Iris pigment epithelial cell (primary cell): ENCODE measurements at places on chromosomes 4 and X.

DNA sequence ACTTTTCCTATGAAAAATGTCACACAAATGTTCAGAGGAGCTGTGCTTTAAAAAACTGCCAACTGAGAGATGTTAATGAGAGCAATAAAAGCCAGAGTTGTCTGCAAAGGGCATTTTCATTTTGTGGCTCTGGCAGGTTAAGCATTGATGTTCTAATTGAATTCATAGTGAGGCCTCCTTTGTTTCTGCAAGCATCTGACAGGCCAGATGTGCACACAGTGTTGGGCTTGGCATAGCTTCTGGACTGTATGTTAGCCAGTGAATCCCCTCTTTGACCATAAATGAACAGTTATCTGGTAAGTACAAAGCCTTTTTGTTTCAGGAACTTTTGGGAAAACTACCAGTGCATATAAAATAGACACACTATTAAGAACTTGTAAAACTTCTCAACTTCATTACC lies 81.9 kb downstream of the JADE3 start:
- DNase-seq, result no peak

- DNase-seq, result no peak
Observed at GRCh38 chrX:70969635-70970481, 39.0 kb upstream of the SLC7A3 start.

DNA sequence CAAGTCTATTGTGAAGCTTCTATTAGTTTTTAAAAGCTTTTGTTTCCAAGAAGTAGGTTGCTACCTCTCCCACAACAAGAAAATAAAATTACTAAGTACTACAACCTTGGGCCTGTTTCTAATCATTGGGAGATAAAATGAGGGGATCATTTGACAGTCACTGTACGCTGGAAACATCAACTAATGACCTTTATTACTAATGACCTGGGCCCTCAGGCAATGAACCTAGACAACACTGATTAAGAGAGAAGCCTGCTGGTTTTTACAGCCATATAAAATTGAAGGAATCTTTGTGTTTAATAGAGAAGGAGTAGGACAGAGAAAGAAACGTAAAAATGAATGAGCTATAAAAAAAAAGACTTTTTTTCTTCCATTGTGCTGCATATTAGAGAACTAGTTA lies 1000.9 kb downstream of the STPG2 start:
- DNase-seq, result no peak

GRCh38 chr4:150348079-150348478 lies 233.9 kb upstream of the MAB21L2 start:
- DNase-seq, result peak; percentile 66

DNA sequence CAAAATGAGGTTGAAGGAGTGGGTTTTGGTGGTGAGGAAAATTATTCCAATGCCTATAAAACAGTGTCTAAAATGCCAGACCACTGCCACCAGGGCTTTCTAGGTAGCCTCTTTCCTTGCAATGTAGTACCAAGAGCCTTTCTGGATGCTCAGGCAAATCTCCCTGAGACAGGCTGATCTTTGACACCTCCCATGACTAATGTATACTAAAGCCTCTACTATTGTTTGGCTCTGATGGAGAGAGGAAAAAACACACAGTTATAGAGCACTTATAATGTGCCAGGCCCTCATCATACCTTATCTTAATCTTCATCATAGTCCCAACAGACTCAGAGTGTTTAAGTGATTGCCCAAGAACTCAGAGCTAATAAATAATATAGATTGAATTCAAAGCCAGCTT lies 5.8 kb downstream of the MTMR8 start:
- DNase-seq, result no peak

- no peak for DNase-seq
Observed at GRCh38 chrX:13939741-13940597, 89.7 kb downstream of the GEMIN8 start.

DNA sequence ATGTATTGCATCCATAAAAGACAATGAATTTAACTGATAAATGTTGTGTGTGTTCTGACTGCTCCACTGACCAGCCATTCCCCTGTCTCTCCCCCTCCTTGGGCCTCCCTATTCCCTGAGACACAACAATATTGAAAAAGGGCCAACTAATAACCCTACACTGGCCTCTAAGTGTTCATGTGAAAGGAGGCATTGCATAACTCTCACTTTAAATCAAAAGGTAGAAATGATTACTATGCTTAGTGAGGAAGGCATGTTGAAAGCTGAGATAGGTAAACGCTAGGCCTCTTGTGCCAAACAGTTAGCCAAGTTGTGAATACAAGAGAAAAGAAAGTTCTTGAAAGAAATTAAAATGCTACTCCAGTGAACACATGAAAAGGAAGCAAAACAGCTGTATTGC lies 152.7 kb downstream of the POU4F2 start:
- DNase-seq, result no peak
